ENCODE measurements at places on chromosomes 6 and 20.

DNA sequence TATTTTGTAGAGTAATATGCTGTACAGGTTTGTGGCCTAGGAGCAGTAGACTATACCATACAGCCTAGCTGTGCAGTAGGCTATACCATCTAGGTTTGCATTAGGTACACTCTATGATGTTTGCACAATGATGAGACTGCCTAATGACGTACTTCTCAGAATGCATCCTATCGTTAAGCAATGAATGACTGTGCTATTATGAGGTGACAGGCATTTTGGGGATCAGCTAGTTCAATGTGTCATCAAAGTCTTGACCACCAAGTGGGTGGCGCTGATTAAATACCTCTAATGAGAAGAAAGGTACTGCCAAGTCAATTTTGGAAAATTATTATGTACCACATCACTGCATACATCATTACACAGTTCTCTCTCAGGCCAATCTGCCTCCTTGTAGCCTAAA is 190.2 kb downstream of the BACH2 start:
- DNase-seq, result no peak

- DNase-seq, result no peak
These were observed 1.2 kb downstream of the IBTK start for GRCh38 chr6:82246370-82246769.

DNA sequence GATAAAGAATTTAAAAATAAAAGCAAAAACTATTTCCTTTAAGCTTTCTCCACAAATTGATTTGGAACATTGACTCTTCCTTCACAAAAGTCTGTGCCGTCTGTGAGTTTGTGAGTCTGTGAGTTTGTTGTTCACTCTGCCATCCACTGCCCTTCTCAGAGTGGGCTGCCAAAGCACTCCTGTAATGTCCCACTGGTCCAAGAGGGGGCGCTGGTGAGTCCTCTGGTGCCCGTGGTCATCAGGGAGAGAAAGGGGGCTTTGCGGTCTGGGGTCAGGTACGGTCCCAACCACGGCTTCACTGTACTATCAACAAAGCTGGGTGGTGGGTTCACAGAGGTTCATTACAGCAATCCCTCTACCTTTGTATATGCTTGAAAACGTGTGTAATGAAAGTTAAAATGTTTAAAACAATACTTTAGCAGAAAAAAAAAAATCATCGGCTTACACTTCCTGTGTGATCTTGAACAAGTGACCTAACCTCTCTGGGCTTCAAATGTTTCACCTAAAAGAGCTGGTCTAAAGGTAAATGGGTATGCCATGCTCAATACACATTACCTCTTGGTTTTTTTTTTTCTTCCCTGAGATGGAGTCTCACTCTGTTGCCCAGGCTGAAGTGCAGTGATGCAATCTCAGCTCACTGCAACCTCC is 5.6 kb upstream of the ANKRD60 start:
- DNase-seq, result no peak

GRCh38 chr6:497258-497657 is 105.7 kb downstream of the IRF4 start:
- DNase-seq, result no peak

- no peak for DNase-seq
These were observed 339.3 kb downstream of the ZFAND3 start for GRCh38 chr6:38158762-38159350.

DNA sequence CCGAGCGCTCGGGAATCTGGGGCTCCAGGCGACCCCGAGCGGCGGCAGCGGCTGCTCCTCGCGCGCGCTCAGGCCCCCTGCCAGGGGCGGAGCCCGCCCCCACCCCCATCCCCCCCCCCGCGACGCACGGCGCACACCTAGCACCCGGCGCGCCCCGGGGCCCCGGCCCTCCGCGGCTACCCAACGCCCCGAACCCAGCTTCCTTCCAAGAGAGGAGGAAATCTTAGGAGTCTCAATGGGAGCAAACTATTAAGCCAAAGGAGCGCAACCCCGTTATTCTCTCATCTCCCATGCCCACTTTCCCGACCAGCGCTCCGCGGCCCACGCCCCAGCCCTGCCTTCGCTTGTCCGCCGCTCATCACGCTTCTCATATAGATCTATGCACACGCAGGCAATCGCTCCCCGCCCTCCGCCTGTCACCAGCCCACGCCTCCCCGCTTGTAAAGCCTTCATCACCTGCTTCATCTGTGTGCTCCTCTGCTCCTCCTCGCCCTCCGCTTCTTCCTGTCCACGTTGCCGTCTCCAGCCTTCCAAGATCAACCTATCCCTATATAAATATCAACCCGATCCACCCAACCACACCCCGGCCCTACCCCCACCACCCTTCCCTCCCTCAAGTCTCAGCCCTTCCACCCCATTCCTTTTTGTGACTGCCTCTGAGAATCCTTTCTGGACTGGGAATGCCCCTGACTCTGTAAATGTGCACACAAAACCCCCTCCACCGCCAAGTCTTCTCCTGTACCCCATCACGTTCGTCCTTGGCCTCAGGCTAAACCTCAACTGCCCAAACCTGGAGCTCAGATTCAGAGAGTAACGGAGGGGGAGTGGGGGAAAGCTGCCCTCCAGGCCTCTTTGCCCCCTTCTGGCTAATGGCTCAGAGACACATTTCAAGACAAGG is at the start of gene DLK2:
TSS of gene DLK2 (minus strand) at position 18 of the 898 bp plus-strand sequence. CDS start 723 bp downstream, outside the sequence.
- DNase-seq, result no peak

- DNase-seq, result no peak
These were observed 90.4 kb downstream of the KIF6 start for GRCh38 chr6:39634646-39635341.

DNA sequence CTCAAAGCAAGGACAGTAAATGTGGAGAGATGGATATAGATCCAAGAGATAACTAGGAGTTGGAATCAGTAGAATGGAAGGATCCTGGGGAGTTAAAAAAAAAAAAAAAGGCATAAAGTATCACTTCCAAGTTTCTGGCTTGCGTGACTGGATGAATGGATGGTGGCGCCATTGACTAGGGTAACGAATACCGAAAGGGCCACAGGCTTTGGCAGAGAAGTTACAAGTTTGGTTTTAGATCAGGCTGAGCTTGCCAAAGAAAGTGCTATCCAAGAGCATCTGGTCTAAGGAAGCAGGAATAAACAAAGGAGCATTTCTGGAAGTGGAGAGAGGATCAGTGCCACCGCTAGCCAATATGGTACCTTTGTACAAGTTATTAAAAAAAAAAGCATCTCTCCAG is 17.5 kb downstream of the L3MBTL1 start:
- DNase-seq, result no peak

- no peak for DNase-seq
These were observed 29.9 kb downstream of the MAPK13 start for GRCh38 chr6:36160147-36160760.

GRCh38 chr6:27297857-27298730 is 14.0 kb downstream of the POM121L2 start:
- no peak for DNase-seq

GRCh38 chr6:148570456-148570855 is 176.4 kb upstream of the UST start:
- no peak for DNase-seq

GRCh38 chr6:132830334-132830751 is 16.0 kb downstream of the RPS12 start:
- no peak for DNase-seq

- no peak for DNase-seq
These were observed 50.6 kb downstream of the GJA10 start for GRCh38 chr6:89944826-89945407.

- no peak for DNase-seq
These were observed 272.9 kb upstream of the SUPT3H start for GRCh38 chr6:45650524-45651135.

DNA sequence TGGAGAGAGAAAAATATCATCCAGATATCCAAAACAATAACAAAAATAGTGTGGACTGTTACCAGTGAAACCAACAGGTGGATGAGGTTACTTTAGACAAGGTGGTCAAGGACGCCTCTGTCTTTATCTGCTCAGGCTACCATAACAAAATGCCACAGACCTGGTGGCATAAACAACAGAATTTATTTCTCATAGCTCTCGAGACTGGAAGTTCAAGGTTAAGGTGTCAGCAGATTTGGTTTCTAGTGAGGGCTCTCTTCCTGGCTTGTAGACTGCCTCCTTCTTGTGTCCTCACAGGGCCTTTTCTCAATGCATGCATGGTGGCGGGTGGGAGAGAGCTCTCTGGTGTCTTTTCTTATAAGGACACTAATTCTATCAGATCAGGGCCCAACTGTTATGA is 21.1 kb upstream of the LBP start:
- DNase-seq, result no peak

Data from activated naive CD4-positive, alpha-beta T cell treated with anti-CD3 and anti-CD28 coated beads, Interleukin-2, amount 50 U/mL, for 72 hours (primary cell).